Urothelium cell line (cell line): ENCODE measurements at places on chromosomes 1 and 21.
A peak's percentile ranks its signal among the peaks of the same experiment; 100 is the strongest.

DNA sequence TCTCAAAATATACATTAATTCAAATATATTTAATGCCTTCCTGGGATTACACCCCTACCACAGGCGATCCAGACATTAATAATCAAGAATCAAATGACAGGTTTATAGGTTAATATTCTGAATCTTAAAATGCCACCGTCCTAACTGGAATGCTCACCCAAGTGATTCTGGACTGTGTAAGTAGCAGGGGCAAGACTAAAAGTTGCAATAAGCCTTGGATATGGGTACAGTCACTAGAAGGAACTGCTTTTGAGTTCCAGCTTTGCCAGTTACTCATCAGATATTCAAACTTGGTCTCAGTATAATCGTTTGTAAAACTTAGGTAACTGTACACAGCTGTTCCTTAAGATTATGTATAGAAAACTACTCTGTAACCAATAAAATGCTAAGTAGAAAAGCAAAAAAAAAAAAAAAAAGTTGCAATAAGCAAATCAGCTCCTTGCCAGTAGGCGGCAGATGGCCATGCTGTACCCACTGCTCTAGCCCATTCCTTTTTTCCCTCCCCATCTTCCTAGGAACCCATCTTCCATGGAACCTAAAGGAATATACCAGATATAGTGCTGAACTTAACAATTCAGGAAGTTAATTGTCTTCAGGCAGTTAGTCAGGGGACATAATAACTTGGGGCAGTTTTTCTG lies 10.5 kb downstream of the RO60 start:
- peak; percentile 0 for DNase-seq

GRCh38 chr1:6962996-6963911 lies 178.0 kb downstream of the CAMTA1 start:
- DNase-seq: peak; percentile 31

DNA sequence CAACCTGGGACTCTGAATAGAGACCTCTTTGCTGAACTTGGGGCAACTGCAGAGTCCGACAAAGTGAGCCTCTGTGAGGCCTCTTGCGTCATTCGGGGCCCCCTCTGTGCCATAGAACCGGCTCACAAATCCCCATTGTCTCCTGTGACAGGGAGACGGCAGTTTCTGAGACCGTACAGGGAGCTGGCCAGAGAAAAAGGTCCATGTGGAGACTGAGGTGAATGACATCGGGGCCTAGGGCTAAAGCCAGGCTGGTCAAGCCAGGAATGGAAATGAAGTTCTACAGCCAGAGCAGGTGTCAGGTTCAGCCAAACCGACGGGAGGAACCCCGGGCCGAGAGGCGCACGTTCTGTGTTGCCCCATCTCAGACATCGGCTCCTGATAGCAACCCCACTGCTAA lies 37.1 kb upstream of the TRIM67 start:
- no peak for DNase-seq

- no peak for DNase-seq
Measured at GRCh38 chr1:47785561-47786271, 211.5 kb downstream of the TRABD2B start.

GRCh38 chr1:110450929-110451328 lies at the start of gene PROK1:
TSS of gene PROK1 (plus strand) at chr1:110451149. CDS start at chr1:110451217, 68 bp downstream.
- DNase-seq: no peak

DNA sequence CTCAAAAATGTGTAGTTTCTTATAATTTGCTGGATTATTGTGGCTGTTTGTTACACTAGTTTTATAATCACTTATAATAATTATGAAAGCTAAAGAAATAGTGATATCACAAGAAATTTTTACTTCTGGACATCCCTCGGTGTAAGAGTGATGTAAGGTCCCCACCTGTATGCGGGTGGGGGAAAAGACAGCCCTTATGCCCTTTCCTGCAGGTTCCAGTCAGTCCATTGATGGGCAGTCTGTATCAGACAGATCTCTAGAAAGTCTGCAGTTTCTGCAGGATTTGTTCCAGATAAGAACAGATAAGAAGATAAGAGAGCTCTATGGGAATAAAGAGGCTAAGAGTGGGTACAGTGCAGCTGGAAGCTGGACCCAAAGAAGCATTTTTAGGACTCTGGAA lies 89.3 kb downstream of the NTNG1 start:
- no peak for DNase-seq

DNA sequence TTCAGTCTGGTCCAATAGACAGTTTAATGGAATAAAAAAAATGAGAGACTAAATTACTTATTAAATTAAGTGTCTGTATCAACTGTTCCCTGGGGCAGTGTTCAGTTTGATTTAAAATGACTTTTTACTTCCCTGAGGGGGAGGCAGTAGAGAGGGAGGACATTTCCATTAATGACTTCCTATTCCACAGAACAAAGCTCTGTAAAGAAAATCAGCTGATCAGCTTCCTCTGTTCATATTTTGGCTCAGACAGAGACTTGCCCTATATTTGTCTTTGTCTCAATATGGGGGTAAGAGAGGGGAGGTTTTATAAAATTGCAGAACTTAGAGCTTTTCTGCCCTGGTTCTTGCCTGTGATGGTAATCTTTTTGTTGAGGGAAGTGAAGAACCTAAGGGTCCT lies 8.4 kb downstream of the CFAP126 start:
- no peak for DNase-seq

DNA sequence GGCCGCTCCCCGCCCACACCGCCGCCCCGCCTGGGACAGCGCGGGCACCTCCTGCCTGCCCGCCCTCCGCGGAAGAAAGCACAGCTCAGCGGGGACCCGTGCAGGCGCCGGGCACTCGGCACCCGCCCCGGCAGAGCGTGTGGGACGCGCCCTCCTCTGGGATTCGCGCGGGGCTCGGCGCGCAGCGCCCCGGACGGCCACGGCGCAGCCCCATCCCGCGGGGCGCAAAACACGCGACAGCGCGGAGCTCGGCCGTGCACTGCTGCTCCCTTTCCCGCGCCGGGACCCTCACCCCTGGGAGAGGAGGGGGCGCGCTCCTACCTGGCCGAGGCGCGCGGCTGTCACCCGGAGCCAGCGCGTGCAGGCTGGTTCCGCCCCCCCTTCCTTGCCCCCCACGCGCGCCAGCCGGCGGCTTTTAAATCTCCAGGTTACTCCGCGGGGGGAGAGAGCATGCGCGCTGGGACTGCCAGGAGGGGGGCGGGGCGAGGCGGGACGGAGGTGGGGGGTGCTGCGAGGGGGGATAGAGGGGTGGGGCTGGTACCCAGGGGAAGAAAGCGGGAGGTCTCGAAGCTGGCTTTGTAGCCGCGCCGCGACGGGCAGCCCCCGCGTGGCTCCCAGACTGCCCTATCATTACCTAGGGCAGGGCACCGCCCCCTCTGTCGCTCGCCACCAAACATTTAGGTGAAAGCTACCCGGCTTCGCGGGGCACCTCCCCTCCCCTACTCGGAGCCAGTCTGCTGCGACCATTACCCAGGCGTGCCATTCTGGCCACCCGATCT lies at the start of gene SLC45A3:
Gene SLC45A3 (minus strand): TSS at position 437 of the 779 bp plus-strand sequence. CDS start 15,853 bp downstream, outside the sequence.
- peak; percentile 81 for DNase-seq

- no peak for DNase-seq
Measured at GRCh38 chr1:118159569-118159968, 25.5 kb downstream of the SPAG17 start.

DNA sequence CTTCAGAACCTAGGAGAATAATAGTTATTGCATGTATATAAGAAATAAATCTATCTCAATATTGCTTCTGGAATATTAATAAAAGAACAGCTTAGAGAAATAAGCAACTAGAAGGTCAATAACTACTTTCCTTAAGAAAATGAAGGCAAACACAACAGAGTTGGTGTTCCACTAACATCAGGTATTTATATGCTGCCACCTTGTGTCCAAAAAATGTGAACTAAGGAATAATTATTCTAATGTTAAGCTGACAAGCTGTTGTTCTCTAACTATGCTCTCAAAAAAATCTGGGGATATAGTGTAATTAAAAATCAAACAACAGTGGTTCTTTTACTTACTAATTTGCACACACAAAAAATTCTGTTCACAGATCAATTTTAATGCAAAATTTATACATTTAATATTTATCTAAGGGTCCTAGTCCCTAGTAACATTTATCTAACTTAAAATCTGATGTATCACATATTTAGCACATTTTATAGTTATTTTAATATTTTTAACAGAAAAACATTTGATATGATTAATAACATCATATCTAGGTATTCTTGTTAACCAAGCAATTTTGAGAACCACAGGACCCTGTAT lies 39.6 kb downstream of the UCHL5 start:
- DNase-seq: peak; percentile 0

DNA sequence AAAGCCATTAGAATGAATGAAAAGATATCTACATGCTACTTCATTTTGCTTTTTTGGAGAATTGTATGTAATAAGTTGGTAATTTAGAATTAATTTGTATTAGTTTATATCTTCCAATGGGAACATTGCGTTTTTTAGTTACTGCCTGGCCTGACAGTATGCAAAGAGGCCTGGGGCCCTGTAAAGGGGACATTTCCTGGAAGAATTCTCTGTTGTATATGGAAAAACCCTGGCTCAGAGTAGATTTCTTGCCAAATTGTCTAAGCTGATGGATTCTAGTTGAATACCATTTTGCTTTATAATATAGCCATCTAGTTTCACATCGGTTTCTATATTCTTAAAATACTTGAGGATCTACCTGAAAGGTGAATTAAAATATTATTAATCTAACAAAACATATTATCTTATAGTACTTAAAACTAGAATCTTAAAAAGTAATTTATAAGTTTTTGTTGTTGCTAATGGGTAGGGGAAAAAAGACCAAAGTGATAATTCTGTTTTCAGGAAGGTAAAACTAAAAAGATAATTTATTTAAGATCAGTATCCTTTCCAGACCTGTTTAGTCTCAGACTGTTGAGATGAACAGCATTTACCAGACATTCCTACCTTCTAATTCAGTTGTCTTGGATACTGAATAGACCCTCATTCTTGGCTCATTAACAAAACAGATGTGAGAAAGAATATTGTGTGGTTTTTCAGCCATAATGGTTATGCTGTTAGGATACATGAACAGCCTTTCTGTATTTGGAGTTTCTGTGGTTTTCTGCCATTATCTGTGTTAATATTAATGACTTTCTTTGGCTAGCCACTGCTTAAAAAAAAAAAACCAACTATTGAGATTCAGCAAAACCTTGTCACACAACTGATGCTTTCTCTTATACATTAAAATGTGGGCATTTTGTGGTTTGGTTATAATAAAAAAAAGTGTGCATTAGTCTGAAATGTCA lies 4.8 kb downstream of the AGO3 start:
- no peak for DNase-seq

DNA sequence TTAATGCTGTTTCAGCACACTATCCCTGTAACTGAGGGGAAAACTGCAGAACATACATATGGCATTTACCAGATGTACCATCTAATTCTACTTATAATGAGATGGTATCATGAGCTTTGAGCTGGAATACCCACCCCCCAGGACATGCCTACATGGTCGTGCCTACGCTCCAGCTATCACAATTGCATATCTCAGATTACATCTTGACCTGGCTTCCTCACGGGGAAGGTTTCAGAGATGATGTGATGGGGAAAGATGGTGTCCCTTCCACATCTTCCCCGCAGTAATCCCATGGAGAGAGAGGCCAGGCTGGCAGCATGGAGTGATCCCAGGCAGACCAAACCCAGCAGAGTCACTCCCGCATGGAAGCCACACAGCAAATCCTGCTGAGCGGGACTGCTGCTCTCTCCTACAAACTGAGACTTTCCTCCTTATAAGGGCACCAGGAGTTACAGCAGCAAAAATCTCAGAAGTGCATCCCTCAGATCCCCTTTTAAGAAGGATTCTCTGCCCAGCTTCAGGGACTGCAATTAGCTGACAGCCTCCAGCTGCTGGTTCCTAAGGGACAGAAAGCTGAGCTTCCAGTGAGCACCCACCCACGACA lies 67.1 kb downstream of the KCNH1 start:
- DNase-seq: no peak

- no peak for DNase-seq
Measured at GRCh38 chr21:46207006-46207919, 21.3 kb downstream of the LSS start.

DNA sequence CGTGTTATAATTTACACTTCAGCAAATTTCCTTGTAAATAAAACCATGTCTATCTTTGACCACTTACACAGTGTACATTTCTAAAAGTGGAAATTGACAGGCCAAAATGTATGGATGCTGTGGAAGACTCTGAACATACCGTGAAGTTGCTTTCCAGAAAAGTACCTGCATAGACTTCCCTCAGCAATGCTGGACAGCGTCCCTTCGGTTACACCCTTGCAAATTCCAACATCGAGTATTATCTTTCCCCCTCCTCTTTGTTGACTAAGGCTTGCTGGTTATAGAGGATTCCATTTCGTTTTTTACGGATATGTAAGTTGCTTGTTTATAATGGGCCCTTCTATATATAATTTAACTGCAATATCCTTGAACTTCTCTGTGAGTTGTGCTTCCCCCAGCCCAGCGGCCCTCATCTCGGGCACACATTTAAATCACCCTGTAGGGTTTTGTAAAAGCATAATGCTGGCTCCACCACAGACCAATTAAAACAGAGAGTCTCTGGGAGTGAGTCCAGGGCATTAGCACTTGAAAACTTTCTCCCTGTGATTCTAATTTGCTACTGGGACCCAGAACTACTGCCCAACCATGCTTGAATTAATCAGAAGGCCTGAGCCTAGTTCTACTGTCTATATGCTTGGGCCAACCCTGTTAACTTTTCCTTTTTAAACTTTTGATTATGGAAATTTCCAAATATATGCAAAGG lies 230.3 kb downstream of the GRIK3 start:
- no peak for DNase-seq

DNA sequence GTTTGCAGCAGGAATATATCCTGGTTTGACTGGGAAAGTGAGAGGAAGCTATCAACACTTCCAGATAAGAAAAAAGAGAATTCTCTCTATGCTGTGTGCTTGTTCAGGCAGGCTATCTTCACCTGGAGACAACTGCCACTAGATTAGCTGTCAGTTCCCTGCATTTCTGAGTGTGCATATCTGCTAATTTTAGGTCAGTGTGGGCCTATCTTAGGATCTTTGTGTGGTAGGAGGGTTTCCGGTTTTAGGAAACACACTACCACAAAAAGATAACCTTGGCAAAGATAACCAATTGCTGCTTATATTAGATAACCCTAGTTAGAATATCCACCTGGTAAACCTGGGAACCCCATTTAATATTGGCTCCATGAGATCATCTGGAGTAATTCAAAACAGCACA lies 22.5 kb upstream of the GBP5 start:
- no peak for DNase-seq

GRCh38 chr1:34070201-34070836 lies 94.7 kb downstream of the CSMD2 start:
- DNase-seq: no peak
